ENCODE measurements at places on chromosomes 13 and 19.
A peak's percentile ranks its signal among the peaks of the same experiment; 100 is the strongest.

GRCh38 chr19:41774515-41774980, 19.2 kb downstream of the CEACAM6 start:
- DNase-seq: peak; percentile 50

GRCh38 chr19:29672933-29673336, 7.7 kb downstream of the PLEKHF1 start:
- DNase-seq: no peak

DNA sequence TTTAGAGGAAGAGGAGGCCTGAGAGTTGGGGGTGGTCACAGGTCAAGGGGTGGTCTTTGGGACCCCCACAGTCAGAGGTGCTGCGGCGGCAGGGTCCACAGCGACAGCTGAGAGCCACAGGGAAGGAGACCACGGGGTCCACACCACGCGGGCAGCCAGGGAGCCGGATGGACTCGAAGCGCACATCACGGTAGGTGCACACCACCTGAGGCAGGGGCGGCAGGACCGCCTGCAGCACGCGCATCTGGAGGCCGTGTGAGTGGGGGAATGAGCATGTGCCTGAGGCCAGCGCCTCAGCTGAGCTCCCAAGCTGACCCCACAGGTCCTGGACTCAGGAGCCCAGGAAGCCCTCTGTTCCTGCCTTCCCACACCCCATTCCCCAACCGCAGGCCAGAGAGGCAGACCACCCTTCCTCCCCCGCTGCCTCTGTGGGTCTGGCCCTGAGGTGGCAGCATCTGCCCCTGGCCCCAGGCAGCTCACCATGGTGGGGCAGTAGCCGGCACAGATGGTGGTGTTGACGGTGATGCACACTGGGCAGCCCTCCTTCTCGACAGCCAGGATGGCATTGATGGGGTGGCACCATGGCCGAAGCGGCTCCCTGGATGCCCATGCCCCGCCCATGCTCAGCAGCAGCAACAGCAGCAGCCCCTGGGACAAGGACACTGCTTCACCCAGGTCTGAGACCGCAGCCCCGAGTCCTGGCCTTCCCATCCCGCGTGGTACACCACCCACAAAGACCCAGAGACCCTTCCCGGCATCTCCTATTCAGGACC, 638 bp downstream of the LHB start:
- no peak for DNase-seq

- no peak for DNase-seq
Measured at GRCh38 chr19:47241919-47242577, 11.0 kb upstream of the BBC3 start.

GRCh38 chr19:21256722-21257121, 72.5 kb downstream of the ZNF708 start:
- peak; percentile 33 for DNase-seq

DNA sequence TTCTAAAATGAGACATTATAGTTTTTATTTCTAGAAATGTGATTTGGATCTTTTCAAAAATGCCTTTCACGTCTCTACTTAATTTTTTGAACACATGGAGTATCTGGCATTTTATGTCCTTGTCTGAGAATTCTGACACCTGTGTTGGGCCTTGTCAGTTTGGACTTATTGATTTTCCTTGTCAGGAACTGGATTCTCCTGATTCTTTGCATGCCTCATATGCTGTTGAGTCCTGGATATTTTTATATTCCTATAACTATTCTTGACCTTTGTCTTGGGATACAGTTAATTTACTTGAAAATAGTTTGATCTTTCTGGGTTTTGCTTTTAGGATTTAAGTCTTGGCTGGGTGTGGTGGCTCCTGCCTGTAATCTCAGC, 10.3 kb downstream of the ADPRHL1 start:
- DNase-seq: no peak

DNA sequence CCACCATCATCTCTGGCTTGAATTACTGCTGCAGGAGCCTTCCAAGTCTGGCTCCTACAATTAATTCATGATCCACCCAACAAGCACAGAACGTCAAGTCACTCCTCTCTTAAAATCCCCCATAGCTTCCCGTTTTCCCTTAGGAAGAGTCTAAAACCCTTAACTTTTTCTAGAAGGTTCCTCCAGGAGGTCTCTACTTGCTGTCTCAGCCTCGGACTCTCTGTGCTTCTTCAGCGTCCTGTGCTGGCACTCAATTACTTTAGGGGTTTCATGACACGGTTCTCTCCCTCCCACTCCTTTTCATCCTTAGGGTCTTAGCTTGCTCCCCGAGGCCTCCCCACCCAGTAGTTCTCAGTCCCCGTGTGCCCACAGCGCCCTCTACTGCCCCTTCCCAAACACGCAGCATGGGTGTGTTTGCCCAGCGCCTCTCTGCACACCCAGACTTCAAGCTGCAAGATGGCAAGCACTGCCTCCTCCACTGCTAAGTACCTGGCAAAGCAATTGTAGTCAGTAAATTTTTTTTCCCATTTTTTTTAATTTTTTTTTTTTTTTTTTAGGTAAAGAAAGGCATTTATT, 25.8 kb upstream of the MAP3K10 start:
- peak; percentile 59 for DNase-seq

GRCh38 chr19:51203916-51204315, 21.0 kb upstream of the CD33 start:
- DNase-seq: no peak

DNA sequence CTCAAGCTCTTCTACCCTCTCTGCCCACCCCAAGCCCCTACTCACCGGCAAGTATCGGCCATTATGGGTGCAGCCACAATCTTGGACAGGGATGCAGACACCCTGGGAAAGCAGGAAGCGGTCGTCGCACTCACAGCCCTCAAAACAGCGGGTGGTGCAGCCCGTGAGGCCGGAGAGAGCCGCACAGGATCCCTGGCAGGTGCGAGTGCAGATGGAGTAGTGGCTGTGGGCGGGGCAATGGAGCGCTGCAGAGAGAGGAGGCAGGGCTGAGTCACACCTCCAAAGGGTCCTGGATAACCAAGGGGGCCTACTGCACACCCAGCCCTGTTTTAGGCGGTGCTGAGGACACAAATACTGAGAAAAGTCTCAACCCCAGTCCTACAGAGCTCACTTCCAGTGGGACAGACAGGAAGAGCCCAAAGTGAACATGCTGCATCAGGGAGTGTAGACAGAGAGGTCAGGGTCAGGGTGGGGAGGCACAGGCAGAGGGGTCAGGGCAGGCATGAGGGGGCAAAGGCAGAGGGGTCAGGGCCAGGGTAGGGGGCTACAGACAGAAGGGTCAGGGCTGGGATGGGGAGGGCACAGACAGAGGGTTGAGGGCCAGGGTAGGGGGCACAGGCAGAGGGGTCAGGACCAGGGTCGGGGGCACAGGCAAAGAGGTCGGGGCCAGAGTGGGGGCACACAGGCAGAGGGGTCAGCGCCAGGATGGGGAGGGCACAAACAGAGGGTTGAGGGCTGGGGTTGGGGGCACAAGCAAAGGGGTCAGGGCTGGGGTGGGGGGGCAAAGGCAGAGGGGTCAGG, 24.2 kb upstream of the FBL start:
- DNase-seq: no peak

DNA sequence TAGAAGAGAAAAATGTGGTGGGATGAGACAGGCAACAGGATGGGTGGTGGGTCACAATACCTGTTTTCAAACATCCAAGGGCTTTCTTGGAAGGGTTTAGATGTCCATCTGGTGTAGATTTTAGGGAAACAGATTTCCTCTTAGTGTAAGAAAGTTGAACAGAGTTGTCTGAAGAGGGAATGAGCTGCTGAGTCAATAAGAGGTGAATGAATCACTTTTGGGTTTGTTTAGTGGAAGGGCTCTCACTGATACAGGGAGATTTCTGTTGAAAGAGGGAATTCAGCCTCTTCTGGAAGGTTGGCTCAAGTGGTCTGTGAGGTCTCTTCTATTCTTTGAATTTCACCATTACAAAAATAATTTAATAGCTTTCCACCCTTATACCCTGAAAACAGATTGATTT, 54.6 kb downstream of the LACC1 start:
- no peak for DNase-seq

GRCh38 chr19:35271546-35271945, 2.8 kb downstream of the USF2 start:
- DNase-seq: no peak

GRCh38 chr19:41958367-41959055, 610 bp downstream of the RABAC1 start:
- DNase-seq: peak; percentile 64

DNA sequence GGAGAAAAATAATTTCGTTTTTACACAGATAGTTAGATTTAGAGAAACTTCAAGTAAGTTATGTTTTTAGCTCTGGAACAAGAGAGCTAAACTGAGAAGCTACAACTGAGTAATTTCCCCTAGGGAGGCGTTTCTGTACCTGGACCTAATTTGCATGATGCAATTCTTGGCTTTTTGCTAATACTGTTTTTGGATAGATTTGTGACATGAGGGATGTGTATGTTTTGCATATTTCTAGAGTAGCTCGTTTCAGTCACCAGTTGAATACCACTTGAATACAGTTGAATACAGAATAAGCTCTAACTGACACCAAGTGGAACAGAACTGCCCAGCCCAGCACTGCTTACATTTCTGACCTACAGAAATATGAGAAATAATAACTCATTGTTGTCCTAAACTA, 1227.9 kb upstream of the SPRY2 start:
- DNase-seq: no peak

- DNase-seq: no peak
Measured at GRCh38 chr19:1161716-1162115, 12.4 kb downstream of the SBNO2 start.

DNA sequence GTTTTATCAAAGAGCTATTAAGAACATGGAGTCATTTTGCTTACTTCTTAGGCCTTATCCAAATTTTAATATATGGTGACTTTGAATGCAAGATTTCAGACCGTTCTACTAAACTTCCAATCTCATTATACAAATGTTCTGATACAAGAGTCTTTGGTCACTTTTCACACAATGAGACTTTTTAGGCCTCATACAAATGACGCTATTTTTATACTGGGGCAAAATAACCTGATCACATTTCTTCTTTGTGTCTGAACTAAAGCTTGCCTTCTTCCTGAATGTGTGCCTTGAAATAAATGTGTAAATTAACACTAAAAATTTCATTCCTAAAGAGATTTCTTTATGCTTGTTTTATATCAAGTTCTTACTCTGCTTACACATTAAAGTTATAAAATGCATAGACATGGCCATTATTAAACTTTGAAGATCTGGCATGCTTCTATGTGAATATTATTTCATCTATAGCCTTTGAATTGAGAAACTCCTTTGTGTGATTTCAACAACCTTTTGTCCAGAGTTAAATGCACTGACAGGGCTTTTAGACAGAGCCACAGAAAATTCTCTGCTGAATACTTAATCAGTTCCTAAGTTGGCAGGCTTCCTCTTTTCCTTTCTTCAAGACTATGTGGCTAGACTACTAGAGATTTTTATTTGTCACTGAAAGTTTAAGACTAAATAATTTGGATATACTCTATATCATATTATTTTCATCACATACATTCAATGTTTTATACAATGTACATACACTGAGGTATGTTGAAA, 86.1 kb downstream of the EDNRB start:
- no peak for DNase-seq

DNA sequence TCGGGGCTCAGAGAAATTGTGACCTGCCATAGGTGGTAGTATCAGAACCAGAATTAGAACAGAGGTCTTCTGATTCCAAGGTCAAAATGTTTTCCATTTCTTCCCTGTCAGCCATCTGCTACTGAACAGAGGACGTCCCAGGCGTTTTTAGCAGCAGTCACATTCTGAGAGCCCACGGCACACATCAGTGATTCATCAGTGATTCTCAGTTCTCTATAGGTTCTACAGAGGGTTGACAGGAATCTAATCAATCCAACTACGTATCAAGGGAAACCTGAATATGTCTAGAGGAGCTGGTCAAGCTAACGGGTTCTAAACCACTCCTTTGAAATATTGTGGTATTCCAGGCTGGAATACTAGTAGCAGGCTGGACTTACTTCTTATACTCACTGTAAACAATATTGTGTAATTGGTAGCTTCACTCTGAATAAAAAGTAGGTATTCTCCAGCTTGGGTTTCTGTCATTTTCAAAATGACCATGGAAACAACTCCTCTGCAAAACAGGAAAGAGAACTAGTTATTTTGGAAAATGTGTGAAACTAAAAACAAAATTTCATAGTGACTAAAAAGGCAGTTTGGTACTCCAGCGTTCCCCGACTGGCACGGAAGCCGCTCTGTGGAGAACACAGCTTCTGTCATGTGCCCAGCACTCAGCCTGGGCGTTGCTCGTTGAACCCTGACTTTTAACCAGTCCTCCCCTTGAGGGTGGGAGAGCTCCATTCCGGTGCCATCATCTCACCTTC, 43.2 kb downstream of the FLT3 start:
- DNase-seq: no peak

DNA sequence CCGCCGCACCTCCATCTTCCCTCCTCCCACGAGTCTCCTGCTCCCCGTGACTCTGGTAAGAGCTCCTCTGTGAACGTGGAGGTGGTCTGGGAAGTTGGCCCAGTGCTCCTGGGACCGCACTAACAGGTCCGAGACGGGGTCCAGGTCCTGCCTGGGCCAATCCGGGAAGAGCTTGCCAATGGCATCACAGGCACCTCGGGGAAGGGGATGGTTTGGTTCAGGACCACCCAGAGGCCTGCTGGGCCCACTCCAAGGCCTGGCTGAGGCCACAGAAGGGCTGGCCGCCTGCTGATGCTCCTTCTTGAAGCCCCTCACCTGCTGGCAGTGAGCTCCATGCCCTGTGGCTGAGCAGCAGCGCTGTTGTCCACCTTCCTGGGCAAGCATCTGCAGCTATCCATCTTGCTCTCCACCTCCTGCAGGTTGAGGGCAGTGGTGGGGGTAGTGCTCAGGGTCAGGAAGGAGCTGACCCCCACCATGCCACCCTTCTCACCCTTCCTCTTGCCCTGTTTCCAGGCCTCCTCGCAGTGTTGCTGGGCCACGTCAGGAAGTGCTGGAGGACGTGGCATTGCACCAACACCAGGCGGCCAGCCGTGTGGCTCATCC, 41.2 kb upstream of the TPM4 start:
- DNase-seq: no peak

DNA sequence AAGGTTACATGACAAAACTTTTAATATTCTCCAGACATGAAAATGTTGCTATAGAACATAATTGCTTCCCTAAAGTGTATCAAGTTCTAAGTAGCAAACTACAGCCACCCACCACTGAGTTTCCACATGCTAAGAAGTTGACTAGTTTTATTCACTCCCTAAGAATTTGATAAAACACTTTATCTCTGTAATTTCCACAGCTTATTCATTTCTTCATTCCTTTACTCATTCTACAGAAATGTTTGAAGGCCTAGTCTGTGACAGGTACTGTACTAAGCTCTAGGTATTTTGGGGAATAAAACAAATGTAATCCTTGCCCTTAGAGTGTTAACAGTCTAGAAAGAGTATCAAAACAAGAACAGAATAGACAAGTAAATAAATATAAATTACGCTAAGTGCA, 101.8 kb upstream of the DIAPH3 start:
- no peak for DNase-seq
